Pons (tissue), 1 donor: ENCODE measurements at places on chromosomes 12 and 14.

DNA sequence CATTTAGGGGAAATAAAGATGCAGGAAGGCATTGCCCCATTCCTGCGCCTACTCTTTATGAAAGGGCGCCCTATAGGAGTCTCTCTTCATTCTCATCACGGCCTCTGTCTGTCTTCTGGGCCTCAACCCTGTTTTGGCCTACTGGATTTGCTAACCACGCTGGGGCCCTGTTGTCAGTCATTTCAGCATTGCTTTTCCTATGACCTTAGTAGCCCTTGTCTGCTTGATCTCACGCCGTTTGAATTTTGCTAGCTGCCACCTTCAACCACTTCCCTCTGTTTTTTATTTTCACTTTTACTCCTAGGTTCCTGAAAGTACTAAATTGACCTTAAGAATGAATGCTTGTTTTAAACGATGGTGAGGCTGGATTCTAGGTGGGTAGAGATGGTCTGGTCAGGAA lies 139.0 kb downstream of the SYNE2 start:
- DNase-seq = no peak

DNA sequence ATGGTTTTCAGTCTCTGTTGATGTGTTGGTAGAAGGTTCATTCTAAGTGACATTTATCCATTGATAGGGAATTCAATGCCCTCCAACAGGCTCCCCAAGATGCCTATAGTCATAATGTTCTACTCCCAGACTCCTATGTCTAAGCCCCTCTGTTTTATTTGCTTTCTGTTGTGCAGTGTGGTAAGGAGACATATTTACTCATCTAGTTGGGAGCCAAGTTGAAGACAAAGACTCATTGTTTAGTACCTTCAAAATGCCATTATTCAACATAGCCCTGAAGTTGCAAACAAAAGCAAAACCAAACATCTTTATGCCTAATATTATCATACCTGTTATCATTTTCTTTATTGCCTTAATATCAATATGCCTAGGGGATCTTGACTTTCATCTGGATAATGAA lies 302.1 kb downstream of the RMST start:
- DNase-seq = no peak

DNA sequence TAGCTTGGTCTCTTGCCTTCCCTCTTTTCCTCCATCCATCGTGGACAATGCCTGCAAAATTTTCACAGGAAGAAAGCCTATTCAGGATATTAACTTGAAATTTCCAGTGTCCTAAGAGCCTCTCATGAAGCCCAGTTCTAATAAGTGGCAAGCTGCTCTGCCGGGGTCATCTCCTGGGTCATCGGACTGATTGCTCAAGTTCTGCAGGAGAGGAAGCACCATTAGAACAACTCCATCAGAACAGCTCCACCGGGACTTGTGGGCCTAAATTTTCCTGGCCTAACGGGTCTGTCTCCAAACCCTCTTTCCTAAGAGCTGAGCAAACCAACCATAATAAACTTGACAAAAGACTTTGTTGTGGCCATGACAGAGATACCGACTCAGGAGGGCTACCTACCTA lies 13.9 kb downstream of the ERG28 start:
- no peak for DNase-seq

DNA sequence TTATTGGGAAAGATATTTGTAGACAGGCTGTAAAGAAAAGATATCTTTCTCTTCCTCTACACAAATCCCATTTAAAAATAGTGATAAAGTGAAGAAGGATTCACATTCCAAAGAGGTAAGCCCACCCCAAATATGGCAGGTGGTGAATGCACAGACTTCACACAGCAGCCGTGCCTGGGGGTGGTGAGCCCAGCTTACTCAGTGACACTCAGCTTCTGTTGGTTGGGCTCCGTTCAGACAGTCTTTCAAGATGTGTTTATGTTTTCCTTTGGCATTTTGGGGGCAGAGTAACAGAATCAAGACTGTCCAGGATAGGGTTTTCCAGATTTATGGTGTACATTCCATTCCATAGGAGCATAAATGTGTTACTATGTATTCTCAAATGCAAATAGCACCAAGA lies 4.1 kb upstream of the COL2A1 start:
- DNase-seq = no peak
